MM.1S (cell line): ENCODE measurements at places on chromosomes 2 and 18.

- no peak for DNase-seq
Observed at GRCh38 chr2:237326266-237327171, 87.4 kb downstream of the COL6A3 start.

DNA sequence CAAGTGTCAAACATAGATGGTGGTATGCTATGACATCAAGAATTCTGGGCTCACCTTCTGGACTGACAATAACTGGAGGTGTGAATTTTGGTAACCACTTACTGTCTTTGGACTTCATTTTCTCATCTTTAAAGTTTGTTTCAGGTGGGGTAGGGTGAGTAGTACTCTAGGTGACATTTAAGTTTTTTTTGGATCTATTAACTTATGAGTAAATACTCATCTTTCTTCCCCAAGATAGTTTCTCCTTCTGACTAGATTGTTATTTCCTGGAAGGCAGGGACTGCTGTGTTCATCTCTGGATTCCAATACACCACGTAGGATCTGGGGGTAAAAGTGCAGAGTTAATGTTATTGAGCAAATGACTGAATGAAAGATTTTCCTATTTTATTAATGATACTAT is 55.9 kb downstream of the ICOS start:
- DNase-seq, result no peak

- DNase-seq, result no peak
Observed at GRCh38 chr18:59917422-59917821, 17.6 kb downstream of the PMAIP1 start.

- DNase-seq, result no peak
Observed at GRCh38 chr2:158936978-158937377, 31.5 kb upstream of the TANC1 start.

DNA sequence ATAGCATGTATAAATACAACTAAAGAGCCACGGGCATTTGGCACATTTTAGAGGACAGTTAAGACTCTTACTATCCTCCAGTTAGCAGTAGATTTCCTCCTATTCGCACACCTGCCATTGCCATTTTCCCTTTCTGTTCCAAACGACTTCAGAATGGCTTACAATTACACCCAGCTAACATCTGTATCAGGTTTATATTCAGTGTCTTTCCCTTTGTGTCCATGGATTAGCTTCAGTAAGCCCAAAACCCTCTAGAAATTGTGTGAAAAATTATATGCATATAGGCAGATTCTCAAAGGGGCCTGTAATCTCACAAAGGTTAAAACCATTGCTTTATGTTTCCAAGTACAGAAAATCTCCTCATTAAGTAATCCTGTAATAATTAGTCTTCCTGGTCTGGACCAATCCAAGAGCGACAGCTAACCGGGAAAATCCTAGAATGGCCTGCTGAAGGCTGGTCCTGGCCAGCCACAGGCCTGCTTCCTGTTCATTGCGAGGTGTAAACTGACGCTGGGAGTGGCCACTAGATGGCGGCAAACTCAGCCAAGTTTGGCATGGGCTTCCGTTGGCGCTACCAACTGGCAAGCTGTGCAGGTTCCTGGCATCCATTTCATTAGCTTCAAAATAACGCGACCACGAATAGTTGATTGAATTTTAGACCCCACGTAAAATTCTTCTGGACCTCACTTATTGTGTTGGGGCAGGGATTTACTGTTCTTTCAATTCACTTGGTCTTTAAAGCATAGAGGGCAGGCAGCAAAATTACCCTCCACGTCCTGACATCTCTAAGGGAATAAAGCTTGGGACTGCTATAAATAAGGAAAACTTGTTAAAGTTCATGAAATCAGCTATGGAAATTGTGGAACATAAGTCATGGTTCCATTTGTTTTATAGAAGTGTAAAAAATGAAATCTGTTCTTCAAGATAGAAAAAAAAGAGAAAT is 17.1 kb downstream of the ARHGAP25 start:
- DNase-seq, result peak; percentile 88

DNA sequence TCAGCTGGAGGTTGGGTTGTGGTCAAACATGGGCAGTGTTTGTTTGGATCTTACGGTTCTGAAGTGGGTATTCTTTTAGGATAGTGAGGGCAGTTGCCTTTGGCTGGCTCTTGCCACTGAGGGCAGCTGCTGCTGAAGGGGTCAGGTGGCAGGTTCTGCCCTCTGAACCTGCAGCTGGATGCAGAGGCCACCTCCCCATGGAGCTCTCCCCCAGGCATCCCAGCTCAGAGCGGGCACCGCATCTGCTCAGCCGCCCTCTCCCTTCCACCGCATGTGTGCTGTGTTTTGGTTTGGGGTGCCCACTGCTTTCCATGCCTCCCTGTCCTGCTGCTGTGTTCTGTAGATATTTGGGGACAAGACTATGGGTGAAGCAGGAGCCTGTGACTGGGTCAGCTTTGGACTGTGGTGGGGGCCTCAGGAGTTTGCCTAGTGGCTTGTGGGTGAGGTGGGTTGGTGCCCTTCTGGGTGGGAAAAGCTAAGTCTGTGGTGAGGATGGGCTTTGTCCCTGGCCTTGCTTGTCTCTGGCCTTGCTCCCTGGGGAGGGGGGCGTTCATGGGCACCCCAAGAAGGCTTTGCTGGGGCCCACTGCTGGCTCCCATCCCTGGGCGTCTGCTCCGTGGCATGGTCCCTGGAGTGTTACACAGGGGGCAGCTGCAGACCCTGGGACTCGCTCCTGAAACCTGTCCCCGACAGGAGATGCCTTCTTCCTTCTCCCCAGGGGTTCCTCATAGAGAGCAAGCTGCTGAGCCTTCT is 28.5 kb downstream of the OTOF start:
- DNase-seq, result no peak

- DNase-seq, result no peak
Observed at GRCh38 chr2:104416339-104417000, 437.4 kb upstream of the POU3F3 start.

DNA sequence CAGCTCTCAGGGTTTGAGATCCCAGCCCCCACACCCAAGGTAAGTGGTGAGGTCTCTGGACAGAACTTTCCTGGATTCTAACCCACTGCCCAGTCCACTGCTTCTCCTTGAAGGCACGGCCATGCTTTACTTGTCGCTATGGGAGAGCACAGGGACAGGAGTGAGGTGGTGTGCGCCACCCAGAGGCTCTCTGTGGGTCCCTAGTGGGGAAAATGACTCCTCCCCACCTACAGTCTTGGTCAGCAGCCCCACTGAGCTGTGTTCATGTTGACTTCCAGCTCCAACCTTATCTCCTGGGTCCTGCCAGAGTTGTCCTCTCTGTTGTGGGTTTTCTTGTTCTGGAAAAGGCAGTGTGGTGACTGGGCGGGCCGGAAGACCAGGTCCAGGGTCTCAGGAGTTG is 11.1 kb downstream of the TET3 start:
- DNase-seq, result no peak

DNA sequence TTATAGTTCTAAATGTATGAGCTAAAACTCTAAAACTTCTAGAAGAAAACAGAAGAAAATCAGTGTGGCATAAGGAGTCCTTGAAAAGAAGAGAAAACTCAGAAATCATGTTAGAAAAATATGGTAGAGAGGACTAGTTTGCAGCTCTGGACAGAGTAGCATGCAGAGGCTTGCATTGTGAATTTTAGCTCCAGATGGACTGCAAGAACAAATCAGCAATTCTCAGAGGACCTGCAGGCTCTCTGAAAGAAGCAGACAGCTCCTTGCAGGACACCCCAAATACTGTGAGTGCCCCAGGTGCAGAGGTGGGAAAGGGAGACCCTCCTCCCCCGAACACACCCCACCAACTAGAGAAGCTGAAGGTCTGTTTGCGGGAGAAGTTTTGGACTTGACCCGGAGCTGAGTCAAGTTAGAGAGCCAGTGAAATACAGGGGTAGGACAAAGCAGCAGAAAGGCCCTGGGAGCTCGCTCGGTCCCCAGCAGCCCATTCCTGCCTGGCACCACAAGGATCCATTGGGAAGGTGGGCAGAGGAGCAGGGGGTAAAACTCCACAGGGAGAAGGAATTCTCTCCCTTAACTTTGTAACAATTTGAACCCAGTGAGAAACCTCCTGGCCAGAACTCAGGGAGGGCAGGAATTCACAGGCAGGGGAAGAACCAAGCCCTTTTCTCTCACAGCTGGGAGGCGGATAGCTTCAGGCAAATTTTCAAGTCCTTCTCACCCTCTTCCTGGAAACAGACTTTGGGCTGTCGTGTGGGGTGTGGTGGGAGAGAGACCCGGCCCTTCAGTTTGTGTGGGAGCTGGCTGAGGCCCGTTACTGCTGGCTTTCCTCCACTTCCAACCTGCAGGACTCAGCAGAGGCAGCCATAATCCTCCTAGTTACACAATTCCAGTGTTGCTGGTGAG is 216.2 kb upstream of the SLC35G4 start:
- no peak for DNase-seq

DNA sequence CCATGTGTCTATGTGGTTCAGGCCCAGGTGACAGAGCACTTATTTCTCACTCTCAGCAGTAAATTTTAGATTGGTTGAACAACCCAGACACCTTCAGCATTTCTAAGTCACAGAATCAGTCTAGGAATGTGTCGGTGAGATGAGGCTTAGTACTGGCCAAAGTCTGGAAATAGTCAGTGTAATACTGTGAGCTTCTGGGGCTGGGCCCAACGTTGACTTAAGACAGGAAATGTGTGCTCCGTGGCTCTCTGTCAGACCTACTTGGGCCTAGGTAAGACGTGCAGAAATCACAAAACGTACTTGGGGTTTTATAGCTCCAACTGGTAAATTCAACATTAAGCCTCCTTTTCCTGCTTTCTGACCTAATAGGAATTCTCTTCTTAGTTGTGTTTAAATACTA is 160.3 kb upstream of the COL3A1 start:
- no peak for DNase-seq

GRCh38 chr2:10380048-10380926 is 67.8 kb downstream of the ODC1 start:
- DNase-seq, result no peak

GRCh38 chr2:136920652-136921333 is 155.4 kb downstream of the THSD7B start:
- no peak for DNase-seq

DNA sequence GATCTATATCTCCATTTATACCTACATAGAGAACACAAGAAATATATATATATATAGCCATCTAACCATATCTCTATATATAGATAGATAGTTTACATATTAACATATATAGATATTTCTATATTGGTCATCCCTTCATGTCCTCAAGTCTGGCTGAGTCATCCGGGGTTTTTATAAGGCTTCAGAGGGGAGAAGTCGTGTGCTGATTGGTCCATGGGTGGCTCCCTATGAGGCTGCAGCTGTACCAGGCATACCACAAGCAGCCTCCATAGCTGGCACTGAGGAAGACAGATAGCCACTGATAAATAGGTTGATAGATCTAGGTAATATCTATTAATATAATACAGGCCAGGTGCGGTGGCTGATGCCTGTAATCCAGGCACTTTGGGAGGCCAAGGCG is 618.3 kb upstream of the SETBP1 start:
- DNase-seq, result no peak

DNA sequence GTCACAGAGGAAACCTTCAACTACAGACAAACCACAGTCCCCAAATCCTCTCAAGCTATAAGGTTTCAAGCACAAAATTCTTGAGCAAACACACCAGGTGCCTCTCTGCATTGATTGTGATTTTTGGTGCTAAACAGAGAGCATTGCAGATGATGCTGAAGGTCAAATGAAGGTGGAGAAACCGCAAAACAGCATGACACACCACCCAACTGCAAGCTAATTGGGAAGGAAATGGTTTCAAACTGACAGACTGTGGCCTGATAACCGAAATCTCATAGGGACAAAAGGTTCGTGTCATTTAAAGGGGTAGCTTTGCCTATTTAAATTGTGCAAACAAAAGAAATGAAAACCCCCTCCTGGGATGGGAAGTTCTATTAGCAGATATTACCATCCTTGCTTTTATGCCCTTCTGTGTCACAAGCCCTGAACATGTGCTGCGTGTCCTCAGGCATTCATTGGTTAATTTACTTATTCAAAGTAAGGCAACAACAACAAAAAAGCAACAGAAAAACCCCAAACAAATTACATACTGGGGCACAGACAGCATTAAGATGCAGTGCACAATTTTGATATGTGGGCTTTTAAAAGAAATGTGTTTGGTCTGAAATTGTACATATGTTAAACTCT is 154.9 kb downstream of the AQP4 start:
- peak; percentile 94 for DNase-seq

DNA sequence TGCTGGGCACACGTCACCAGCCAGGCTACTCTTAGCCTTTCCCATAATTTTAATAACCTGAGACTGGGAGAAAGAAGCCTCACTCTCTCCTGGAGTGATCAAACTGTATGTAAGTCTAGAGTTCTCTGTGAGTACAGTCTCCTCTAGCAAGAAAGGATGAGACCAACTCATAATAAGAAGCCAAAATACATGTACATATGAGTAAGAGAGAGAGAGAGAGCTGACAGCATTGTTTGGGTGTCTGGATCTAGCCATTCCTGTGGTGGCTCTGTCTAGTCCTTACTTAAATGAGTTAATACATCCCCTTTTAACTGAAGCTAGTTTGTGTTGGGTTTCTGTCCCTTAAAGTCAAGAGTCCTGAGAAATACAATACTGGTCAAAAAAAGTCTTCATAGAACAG is 26.0 kb upstream of the ANXA4 start:
- DNase-seq, result no peak

DNA sequence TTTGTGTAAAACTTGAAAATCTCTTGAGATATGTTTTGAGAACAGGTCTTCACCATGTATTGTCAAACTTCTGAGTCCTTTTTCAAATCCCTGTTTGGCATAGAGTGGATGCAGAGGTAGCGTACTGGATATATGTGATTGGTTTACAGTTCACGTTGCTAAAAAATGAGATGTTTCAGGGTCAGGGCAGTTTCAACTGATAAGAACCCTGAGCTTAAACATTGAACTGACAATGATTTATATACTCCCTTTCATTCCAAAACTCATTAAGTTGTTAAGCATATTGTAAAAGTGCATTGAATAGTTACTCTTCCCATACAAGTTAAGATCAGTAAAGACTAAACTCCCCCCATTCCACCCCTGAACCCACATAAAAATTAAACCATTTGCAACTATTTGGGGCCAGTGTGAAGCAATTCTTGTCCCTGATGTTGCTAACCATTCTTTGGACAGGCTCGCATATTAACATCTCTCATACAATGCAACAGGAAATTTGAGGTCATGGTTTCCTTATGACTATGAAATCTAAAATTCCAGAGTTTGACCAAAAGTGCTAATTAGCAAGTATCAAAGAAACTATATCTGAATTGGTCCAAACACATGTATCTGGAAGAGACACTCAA is 470.9 kb upstream of the ACVR2A start:
- no peak for DNase-seq
